Activated T-cell treated with anti-CD3 and anti-CD28 coated beads for 4 hours (primary cell): ENCODE measurements at places on chromosomes 11 and 22.

DNA sequence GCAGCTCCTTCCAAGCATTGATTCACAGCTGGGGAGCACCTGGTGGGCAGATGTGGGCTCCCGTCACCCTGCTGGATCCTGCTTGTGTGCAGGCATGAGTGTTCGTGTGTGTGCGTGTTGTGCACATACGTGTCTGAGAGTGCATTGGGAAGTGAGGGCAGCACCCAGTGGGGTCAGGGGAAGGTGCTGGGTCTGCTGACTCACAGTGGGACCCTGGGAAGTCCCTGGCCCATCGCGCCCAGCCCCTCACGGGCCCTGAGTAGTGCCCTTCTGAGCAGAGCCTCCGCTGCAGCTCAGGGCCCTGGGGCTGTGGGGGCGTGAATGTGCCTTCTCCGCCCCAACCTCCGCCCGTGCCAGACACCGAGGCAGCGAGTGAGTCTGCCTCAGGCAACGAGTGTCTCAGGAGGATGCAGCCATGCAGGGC lies 36.8 kb downstream of the WNT11 start:
- DNase-seq: no peak

GRCh38 chr11:68117853-68118470 lies 3.2 kb downstream of the CHKA start:
- no peak for DNase-seq

- no peak for DNase-seq
Measured at GRCh38 chr11:771617-772204, 5.6 kb downstream of the GATD1 start.

- DNase-seq: peak; percentile 39
Measured at GRCh38 chr11:61752117-61752924, at the start of gene MYRF. Gene MYRF, plus strand, starts transcription at chr11:61752636. Its CDS starts 109 bp downstream, at chr11:61752745.

DNA sequence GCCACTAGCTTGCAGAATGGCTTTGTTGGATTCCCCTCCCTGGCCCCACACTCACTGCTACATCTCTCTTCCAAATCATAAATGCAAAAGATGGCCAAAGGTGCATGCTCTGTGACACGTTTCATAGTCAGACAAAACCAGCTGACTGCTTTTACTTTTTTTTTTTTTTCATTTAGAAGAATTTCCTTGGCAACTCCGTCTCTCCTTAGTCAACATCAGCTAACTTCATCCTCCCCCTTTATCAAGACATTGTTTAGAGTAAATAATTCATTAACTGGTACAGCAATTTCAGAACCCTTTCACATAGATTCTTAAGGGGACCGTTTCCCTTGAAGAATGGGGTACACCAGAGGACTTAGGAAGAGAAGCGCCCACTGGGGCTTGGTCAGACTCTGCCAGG lies 16.0 kb downstream of the KCNQ1OT1 start:
- no peak for DNase-seq

DNA sequence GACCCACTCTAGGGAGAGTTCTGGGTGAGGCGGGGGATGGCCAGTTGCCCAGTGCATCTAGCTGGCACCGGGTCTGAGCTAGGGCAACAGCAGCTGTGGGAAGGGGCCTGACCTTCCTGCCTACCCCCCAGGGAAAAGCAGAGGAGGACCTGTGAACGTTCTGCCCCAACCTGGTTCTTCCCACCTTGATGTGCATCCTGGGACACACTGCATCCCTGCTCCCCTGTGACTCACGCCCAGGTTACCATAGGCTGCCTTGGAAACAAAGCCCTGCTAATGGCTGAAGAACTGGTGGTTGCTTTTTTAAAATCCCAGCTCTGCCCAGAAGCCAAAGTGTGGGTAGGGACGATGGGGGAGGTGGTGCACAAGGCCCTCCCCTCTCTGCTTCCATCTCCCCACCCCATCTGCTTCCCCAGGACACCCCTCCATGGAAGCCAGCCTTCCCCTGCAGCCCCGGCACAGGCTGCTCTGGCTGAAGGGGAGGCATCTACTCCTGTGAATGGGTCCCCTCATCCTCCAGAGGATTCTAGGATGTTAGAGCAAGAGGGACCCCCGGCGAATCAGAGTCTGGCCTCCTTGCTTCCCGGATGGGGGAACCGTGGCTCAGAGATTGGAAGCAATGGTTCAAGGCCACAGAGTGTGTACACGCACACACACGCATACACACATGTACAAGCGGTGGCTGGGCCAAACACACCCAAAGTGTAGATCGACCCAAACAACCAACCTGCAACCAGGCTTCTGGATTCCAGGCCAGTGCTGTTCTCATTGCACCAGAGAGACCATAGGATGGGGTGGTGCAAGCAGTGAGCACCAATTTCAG lies 7.6 kb upstream of the C11orf96 start:
- DNase-seq: no peak

- no peak for DNase-seq
Measured at GRCh38 chr11:113464416-113464815, 10.8 kb downstream of the DRD2 start.
